Esophagus squamous epithelium (tissue), 5 donors: ENCODE measurements at places on chromosomes 5 and 9.

GRCh38 chr5:39053189-39053588 is 21.0 kb downstream of the RICTOR start:
- no peak for DNase-seq

DNA sequence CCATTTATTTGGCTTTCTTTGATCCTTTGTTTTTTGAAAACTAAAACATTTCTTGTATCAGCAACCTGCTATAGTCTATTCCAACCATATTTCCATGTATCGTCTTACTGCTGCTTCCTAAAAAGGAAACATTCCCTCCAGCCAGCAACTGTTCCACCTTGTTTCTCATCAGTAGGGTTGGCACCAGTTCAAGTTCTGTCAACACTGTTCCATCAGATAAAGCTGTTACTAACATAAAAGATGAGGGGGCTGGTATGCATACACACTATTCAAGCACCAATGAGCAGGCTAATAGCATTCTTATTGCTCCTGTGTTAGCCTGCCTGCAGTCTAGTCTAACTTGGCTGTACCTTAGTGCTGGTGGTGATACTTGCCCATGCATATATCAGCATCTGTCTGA is 178.3 kb downstream of the CWC27 start:
- no peak for DNase-seq

GRCh38 chr9:114035221-114035844 is 42.8 kb downstream of the AMBP start:
- DNase-seq, result no peak

DNA sequence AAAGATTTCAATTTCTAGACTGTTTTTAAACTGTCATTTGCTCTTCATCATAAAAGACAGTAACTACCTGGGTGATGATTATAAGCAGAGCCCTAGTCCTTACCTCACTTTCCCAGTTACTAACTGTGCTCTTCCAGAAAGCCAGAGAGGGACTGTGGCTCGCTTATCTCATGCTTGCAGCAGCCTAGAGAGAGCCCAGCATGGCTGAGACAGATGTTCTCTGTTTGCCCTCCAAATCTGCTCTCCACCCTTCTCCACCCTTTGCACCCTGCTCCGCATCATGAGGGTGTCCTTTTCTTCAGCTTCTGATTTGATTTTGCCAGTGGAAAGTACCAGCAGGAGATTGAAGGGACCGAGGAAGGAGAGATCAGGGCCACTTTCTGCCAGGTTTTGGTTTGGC is 61.2 kb upstream of the SELENOP start:
- no peak for DNase-seq

DNA sequence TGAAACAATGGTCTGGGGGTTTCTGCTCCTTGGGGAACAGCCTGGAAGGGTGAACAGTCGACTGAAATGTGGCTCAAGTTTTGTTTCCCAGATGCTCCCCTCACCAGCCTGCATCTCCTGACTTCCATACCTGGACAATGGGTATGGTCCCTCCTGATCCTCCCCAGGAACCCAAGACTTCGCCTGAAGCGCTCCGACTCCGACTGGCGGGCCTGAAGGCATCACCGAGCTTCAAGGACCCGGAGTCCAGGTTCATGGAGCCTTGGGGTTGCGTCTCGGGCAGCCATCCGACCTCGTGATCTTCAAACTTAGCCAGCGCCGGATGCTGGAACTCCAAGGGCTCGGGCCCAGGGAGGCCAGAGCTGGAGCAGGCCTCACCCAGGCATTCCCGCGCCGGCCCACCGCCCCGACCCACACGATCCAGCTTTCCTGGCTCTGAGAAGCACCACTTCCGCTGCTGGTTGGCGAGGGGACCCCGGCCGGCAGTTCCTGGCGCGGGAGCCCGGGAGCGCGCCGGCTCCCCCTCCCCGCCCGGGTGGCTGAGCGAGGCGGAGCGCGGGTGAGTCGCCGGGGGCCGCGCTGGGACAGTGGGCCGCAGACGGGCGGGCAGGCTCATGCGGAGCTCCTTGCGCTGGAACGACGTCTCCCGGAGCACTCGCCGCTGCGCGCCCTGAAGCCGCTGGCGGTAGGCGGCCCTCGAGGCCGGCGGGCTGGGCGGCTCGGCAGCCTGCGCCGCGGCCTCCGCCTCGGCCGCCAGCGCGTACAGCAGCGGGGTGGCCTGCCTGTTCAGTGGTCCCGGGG is 5.2 kb downstream of the SHROOM1 start:
- no peak for DNase-seq

- DNase-seq, result no peak
Measured at GRCh38 chr9:15501803-15502202, 9.0 kb downstream of the PSIP1 start.

DNA sequence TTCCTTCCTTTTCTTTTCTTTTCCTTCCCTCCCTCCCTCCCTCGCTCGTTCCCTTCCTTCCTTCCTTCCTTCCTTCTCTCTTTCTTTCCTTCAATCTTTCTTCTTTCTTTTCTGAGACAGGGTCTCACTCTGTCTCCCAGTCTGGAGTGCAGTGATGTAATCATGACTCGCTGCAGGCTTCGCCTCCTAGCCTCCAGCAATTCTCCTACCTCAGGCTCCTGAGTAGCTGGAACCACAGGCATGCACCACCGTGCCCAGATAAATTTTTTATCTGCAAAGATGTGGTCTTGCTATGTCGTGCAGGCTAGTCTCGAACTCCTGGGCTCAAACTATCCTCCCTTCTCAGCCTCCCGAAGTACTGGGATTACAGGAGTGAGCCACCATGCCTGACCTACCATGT is 81.4 kb downstream of the SPATA31C2 start:
- DNase-seq, result no peak

DNA sequence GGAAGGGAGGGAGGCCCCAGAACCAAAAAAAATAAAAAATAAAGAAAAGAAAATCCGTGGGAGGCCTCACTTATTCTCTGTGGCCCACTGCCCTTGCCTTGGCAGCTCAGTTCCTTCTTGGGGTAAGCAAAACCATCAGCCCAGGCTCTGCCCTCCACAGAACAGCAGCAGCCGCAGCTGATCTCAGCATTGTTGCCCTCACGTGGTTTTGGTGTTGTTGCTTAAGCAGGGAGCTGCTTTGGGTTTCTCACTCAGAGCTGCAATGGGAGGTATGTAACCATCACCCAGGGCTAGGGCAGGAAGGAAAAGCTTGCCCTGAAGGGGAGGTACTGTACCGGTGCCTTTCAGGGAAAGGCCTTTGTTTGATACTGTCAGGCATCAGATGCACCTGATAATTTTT is 374.7 kb upstream of the WWC1 start:
- no peak for DNase-seq

- no peak for DNase-seq
Measured at GRCh38 chr9:95012035-95012708, 285.7 kb downstream of the AOPEP start.

DNA sequence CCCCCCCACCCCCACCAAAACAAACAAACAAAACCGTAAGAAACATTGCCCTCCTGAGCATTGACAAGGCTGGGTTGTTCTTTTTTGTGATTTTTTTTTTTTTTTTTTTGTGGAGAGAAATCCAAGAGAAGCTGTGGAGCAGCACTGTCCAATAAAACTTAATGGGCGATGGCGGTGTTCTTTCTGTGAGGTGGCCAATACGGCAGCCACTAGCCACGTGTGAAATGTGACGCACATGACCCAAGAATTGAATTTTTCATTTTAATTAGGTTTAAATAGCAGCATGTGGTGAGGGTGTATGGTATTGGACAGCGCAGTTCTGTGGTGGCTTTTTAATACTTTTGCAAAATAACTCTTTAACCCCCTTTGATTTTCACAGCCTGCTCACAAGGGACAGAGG is 251.1 kb downstream of the PDZD2 start:
- DNase-seq, result no peak

DNA sequence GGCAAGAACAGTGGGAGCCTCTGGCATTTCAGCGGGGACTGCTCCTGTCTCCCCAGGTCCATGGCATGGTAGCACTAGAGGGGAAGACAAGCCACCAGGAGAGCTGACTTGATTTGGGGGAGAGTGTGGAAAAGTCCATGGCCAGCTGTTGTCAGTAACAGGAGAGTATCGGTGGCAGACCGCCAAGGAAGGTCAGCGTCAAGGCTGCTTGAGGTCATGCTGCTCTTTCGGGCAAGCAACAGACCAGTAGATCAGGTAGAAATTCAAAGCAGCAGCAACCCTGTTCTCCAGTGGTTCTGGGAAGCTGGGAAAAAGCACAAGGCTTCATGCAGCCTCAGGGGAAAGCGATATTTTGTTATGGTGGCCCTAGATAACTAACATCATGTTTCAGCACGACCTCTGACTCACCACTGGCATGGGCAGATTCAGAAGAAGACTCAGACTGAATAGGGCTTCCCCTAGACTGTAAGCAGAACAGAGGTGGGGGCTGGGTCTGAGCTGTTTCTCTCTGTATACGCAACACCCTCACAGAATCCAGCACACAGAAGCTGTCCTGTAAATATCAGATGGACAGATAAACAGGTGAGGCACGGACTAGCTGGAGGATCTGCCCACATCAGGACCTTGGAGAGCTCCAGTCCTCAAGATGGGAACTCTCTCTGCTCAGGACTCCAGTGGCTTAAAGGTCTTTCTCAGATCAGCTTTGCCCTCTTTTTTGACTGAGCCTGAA is 35.2 kb upstream of the PLEKHG4B start:
- no peak for DNase-seq

DNA sequence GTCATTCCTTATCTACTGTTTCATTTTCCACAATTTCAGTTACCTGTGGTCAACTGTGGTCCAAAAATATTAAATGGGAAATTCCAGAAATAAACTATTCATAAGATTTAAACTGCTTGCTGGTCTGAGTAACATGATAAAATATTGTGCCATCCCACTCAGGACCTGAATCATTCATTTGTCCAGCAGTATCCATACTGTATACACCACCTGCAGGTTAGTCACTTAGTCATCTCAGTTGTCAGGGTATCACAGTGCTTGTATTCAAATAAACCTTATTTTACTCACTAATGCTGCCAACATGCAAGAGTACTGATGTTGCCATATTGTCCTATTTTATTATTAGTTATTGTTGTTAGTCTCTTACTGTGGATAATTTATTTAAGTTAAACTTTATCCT is 139.7 kb downstream of the FBXO4 start:
- no peak for DNase-seq

DNA sequence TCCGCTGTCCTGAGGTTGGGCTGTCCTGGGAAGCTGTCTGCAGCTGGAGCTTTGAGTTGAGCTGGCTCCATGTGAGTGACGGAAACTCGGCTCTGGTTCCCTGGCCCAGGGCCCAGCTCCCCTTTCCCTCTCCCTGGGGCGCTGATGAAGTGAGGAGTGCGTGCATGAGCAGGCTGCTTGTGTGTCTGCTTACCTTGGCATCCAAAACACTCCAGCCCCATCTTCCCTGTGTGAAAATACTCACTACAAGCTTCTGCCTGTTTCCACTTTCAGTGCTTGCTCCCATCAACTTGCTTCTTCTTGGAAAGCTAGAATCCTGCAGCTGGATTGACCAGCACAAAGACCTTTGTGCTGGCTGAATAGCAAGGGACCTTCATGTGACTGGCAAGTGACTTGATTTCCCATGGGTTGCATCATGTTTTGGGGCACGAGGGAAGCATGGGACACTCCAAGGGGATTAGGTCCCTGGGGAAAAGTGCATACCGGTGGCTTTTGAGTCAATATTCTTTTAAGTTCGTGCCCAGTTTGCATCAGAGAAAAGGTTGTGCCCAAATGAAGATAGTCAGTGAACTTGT is 198.1 kb downstream of the GADD45G start:
- no peak for DNase-seq

DNA sequence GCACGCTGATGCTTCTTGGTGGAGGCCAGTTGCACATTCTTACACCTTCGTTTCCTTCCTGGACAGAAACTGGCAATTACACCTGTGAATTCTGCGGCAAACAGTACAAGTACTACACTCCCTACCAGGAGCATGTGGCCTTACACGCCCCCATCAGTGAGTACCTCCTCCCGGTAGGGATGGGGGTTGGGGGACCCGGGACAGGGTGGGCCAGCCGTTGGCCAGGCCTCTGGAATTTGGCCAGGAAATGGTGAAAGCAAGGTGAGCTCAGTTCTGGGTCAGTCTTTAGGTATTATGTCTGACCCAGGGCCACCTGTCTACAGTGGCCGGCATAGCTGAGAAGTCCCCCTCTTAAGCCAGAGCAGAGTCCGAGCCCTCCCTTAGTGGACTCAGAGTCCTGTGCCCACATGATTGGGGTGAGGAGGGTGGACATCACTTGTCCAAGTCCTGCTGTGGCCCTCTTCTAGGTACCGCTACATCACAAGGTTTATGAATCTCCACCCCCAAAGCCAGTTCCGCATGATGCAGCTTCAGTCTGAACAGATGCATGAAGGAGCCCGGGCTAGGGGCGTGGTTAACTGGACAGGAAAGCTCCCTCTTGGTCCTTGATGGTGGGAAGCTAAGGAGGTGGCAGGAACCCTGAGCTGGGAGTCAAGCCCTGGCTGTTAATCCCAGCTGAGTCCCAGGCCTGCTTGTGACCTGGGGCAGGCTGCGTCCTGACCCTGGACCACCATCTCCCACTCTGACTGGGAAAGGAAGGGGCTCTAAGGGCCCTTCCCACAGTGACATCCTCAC is 61.3 kb downstream of the AMBP start:
- DNase-seq, result no peak

GRCh38 chr5:64183956-64184355 is 18.3 kb downstream of the RNF180 start:
- DNase-seq, result no peak

DNA sequence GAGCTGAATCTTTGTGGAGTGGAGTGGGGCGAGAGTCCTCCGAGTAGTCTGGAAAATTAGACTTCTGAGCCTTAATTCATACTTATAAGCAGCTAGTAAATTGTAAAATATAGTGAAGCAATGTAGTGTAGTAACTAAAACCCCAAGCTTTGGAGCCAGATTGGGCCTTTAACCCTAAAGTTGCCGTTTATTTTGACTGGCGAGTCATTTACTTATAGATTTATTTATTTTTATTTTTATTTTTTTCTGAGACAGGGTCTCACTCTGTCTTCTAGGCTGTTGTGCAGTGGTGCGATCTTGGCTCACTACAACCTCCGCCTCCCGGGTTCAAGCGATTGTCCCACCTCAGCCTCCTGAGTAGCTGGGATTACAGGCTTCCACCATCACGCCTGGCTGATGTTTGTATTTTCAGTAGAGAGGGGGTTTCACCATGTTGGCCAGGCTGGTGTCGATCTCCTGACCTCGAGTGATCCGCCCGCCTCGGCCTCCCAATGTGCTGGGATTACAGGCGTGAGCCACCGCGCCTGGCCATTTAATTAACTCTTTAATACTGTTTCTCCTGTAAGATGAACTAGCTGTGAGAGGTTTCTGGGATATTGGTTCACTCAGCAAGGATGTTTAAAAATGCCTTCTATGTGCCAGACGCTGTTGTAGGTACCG is 687 bp upstream of the RPS23 start:
- no peak for DNase-seq

GRCh38 chr5:57219386-57219785 is 45.5 kb downstream of the GPBP1 start:
- DNase-seq, result no peak

GRCh38 chr5:119340597-119341218 is 15.1 kb upstream of the TNFAIP8 start:
- no peak for DNase-seq

- DNase-seq, result no peak
Measured at GRCh38 chr5:96324708-96325107, 108.3 kb downstream of the PCSK1 start.

DNA sequence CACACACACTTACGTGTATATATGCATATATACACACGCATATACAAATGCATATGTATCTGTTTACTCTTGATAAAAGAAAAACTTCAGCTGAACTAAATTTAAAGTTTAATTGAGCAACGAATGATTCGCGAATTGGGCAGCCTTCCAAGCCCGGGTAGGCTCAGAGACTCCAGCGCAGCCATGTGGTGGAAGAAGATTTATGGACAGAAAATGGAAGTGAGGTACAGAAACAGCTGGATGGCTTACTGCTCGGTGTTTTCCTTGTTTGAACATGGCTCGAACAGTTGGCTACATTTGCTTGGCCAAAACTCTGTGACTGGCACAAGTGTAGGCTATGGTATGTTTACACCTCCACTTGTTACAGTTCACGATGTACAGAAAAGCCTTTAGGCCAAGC is 239.3 kb upstream of the PRDM9 start:
- no peak for DNase-seq
